Activated T-cell treated with anti-CD3 and anti-CD28 coated beads, Interleukin-2, amount 50 U/mL, for 1 hour (primary cell): ENCODE measurements at places on chromosomes 2 and 18.

DNA sequence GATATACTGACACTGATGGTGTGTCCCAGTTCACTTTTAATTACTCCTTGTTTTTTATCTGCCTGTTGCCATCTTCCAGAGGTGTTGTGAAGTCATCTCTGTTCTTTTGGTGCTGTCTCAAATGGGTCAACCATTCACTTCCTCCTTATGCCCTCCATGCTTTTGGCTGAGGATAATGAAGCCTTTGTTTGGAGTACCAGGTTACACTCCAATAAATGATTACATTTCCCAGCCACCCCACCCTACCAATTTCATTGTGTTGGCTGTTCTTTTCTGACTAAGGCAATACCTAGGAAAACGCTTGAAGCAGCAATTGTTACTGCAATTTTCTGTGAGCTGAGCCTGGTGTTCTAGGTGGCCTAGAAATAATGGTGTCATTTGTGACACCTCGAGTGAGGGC lies 29.8 kb upstream of the ACTG2 start:
- no peak for DNase-seq

GRCh38 chr2:83251321-83251872 lies 1207.7 kb downstream of the SUCLG1 start:
- DNase-seq: no peak

DNA sequence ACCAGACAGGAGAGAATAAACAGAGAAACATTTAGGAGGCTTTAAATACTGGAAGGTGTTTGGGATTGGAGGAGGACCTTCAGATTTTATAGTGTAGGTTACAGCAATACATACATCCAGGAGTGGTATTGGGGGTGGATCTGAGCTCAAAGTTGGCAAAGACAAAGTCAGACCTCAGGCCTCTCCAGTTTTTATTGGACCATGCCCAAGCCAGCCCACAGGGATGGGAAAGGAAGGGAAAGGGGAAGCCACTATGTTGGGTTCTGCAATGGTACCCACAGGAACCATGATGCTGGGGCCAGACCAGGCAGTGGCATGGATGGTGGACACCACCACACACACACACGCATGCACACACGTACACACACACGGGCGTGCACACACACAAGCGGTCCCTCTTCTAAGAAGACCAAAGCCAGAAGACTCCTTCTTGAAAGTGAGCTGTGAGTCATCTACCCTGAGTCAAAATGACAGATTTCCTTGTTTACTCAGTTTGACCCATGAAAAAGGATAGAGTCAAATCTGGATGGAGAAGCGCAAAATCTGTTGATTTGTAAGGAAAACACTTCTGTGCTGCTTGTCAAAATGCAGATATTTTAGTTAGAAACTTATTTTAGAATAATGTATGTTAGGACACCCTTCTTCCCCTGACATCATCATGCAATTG lies 87.9 kb downstream of the TRABD2A start:
- no peak for DNase-seq

GRCh38 chr18:57784801-57785114 lies 18.4 kb downstream of the ATP8B1 start:
- no peak for DNase-seq
